ENCODE measurements at places on chromosomes 3 and 15.

GRCh38 chr3:156535162-156535627, 19.7 kb downstream of the SSR3 start:
- peak; percentile 99 for DNase-seq

DNA sequence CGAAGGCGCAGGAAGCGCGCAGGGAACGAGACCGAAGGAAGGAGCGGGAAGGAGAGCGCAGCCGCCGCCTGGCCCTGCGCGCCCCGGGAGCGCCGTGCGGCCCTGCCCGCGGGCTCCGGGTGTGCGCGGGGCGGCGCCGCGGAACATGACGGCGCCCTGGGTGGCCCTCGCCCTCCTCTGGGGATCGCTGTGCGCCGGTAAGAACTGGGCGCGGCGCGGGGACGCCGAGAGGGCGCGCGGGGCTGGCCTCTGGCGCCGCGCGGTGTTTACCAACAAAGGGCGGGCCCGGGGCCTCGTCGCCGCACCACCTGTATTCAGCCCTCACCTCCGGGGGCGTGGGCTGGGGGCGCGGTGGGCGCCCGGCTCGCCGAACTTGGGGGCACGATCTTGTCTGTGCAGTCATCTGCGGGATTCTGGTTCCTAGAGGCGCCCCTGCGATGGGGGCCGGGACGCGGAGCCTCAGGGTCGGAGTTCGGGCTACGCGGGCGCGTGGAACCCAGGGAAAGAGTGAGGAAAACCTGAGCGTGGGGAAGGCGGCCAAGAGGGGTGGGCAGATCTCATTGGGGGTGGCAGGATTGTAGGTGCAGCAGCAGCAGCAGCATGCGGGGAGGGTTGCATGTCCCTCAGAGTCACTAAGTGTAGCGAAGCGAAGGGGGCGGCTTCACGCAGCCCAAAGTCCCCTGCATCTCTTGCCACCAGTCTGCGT, 641 bp downstream of the ACVR2B start:
- peak; percentile 21 for DNase-seq

DNA sequence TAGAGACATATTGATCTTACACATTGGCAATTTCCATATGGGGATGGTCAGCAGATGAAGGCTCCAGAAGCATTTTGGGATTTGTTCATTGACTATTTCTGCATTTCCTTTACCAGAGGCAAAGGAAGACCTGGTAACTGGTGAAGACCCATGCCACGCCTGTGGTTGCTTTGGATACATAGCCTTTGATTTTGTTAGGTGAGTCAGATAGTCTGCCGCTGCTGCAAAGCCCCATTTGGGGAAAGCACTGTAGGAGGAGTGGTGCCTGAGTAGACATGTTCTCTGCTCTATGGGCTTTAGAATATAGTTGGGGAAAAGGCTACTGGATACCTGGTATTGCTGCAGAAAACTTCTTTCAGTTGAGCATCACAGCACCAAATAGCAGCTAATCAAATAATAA, 56.8 kb downstream of the TFG start:
- DNase-seq, result no peak

DNA sequence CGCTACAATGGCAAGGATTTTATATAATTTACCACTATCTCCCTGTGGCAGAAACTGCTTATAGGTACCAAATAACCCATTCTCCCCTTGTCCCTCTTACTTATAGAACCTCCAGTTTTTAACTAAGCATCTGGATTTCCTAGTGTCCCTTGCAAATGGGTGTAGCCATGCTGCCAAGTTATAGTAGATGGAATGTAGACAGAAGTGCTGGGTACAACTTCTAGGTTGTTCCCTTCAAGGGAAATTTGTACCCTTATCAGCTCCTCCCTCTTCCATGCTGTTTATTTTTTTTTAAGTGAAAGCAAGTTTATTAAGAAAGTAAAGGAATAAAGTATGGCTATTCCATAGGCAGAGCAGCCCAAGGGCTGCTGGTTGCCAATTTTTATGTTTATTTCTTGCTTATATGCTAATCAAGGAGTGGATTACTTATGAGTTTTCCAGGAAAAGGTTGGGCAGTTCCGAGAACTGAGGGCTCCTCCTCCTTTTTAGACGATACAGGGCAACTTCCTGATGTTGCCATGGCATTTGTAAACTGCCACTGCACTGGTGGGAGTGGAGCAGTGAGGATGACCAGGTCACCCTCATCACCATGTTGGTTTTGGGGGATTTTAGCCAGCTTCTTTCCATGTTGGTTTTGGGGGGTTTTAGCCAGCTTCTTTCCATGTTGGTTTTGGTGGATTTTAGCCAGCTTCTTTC, 40.1 kb upstream of the TM4SF19 start:
- DNase-seq, result no peak

DNA sequence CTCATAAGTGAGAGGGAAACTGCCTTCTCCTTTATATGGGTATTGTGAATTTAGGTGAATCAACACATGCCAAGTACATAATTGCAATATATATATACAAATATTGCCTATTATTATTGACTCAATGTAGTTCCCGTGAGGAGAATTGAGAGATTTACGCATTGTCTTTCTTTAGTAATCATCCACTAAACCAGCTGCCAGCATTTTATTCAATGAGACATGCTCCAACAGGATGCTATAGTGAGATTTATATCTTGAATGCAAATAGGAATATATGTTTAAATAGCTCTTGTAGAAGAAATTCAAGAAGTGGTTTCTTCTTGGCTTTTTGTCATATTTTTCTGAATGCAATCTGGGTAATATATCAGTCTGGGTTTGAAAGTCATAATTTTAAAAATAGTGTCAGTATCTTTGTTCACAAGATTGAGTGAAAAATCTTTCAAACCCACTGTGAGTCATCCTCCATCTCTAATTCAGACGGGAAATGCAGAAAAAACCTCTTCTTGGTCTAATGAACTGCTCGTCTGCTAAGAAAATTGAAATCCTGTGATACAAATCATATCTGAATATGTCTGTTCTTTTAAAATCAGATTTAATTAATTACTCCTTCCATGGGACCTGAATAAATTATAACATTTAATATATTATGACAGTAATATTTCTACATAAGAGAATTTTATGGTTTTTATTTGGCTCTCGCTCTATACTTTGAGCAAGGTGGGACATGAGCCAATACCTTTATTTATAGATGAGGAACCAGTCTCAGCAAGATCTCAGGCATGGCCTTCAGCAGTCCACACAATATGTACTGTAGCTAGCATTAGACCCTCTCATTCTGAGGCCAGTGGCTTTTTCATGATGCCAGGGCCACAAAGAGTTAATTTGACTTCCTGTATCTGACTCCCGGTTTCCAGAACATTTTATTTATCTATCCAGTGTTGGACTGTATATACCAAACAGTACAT, 516.0 kb downstream of the GABRG3 start:
- no peak for DNase-seq

DNA sequence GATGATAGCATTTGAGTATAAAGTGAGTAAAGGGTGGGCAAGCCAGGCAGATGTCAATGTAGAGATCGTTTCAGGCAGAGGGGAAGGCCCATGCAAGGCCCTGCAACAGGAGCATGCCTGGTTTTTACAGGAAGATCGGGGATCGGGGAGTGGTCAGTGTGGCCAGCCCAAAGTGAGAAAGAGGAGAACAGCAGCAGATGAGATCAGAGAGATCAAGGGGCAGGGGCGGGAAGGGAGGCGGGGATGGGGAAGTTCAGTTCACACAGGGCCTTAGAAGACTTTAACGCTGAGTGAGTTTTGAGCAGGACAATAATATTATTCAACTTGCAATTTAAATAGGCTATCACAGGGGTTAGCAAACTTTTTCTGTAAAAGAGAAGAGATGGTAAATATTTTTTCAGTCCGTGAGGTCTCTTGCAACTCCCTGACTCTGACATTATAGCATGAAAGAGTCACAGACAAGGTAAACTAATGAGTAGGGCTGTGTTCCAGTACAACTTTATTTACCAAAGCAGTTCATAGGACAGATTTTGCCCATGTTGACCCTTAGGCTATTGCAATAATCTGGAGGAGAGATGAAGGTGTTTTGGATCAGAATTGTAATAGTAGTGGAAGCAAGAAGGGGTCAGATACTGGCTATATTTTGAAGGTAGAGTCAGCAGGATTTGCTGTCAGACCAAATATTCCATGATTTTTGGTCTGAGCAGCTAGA, 12.4 kb upstream of the CD47 start:
- DNase-seq, result no peak

DNA sequence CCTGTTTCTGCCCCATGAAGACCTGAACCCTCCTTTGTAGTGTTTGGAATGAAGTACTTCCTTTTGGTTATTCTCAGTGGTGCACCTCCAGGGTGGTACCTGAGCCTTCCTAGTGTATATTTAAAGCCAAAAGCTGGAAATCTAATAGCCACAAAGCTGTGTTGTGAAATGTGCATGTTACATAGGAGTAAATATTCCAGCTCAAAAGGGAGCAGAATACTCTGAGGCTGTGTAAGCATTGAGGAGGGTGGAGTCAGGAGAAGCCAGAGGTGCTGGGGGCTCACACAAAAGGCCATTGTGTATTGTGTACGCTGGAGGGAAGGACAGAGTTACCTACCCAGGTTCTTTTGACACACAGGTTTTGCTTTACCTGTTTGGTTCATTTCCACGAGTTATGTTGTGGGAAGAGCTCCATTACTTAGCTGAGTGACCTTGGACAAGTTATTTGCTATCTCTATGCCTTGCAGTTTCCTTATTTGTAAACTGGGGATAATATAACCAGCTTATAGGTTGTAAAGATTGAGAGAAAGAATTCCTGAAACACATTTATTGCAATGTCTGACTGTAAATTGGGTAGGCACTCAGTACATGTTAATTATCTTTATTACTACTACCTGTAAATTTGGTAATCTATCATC, 24.7 kb downstream of the GPR171 start:
- no peak for DNase-seq

DNA sequence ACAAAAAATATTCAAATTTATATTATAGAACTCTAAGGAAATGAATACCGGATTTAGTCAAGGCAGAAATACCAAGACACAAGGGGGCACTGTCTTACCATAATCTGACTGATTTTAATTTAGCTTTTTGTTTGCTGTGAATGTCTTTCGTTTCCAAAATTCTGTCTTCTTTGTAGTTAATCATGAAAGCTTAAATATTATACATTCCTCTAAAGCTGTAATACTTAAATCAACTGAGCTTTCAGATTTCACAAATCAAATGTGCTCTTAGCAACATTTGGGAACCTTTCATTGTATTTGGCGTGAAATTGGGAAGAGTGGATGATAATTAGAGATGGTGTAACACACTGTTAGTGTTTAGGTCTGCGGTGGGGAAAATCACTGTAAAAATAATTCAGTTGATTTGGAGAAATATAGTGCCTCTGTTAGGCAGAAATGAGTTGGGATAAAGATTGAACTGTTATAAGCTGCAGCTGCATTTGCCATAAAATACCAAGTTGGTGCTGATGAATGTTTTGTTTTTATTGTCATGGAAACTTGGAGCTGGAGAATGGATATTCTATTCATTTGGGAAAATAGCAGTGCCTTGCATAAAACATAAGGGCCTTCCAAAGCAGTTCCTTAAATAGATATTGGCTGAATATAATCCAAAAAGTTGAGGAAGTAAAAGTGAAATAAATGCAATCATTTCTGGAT, 228.2 kb downstream of the TCF12 start:
- DNase-seq, result peak; percentile 74

GRCh38 chr15:44736181-44736765, at the start of gene TRIM69:
Gene TRIM69, plus strand, starts transcription at chr15:44736528. Its CDS starts 177 bp downstream, at chr15:44736705.
- no peak for DNase-seq

DNA sequence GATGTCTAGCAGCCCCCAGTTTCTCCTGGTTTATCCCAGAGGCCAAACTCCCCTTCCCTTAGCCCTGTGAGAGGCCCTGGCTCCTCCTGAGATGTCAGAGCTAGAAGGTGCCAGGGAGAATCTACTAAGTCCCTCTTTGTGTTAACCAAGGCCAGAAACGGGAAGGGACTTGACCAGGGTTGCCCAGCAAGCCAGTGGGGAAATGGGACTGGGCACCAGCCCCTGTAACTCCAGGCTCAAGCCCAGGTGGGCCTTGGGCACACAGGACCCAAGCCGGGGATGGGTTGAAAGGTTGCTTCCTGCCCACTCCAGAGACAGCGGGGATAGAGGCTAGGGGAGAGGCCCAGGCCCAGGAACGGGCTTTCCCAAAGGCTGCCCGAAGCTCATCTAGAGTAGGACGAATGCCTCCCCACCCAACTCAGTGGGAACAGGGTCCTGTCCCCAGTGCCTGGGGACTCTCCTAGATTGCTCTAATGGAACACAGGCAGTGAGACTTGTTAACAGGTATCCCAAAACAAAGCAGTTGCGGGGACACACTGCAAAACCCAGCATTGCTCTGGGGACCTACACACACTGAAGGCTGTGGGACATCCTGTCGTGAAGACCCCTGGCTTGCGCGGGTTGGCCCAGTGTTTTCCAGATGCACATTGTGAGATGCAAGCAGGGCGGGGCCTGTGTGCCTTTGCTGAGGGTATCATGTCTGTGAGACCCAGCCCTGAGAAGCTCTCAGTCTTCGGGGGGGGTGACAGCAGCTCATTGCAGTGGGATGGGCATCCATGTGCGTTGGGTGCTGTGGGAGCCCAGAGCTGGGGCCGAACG, 12.9 kb upstream of the TXNRD3 start:
- no peak for DNase-seq

- DNase-seq, result no peak
Measured at GRCh38 chr3:15294929-15295328, 37.5 kb downstream of the SH3BP5 start.

- DNase-seq, result no peak
Measured at GRCh38 chr15:72196409-72197040, 1.1 kb downstream of the GRAMD2A start.

- no peak for DNase-seq
Measured at GRCh38 chr3:108389372-108389771, 93.0 kb downstream of the HHLA2 start.

DNA sequence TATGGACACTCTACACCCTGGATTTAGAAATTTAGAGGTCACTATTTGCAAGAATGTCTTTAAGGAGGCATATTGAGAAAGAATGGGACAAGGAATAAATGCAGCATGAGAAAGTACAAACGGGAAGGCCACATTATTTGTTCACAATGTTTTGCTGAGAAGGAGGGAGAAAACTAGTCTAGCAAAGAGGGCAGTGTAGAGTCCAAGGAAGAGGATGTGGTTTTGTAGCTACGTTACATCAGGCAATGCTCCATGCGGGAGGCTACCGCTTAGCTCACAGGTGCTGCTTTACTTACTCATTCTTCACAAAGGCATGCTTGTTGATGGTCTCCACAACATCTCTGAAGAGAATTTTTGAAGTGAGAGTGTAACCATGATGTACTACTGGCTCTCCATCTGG, 191.1 kb downstream of the PLCH1 start:
- no peak for DNase-seq

DNA sequence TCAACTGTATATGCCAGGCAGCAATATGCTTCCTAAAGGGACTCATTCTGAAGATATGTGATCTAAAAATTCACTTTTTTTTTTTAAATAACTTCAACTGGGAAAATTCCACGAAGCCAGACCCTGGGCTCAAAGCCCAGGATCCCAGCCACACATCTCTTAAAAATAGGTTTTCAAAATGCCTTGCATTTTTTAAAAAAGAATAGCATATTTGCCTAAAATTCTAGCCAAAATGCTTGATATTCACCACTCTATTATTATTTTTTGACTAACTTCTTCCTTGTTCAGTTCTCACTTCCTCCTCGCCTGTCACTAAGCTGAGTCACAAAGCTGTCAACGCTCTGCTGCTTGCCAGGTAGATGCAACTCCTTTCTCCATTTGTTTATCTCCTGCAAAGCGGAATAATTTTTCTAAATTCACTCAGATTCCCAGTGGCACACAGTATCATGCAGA, 28.0 kb upstream of the VGLL4 start:
- peak; percentile 11 for DNase-seq

- DNase-seq, result no peak
Measured at GRCh38 chr3:62096521-62096920, 276.8 kb downstream of the FEZF2 start.

Measured in fibroblast of villous mesenchyme (primary cell).